ENCODE measurements at places on chromosomes 1 and 21. TPM values are rescaled to one million over a fixed set of nuclear protein-coding genes. Genes with fewer than 3 reads are reported as not detected.

- no peaks in the 10 kb centered on the region for H3K4me1 ChIP-seq
- no peaks in the 10 kb centered on the region for H3K36me3 ChIP-seq
- no peak overlapping the region for H3K4me3 ChIP-seq
- no peak overlapping the region for H3K27ac ChIP-seq
- no peak for DNase-seq
- H3K27me3 ChIP-seq: no peaks in the 10 kb centered on the region
Measured at GRCh38 chr1:3439346-3440299, 14.8 kb upstream of the ARHGEF16 start.

GRCh38 chr1:231183639-231184590 lies 22.1 kb downstream of the TRIM67 start:
- no peak for DNase-seq
- no peak overlapping the region for H3K27ac ChIP-seq
- no peaks in the 10 kb centered on the region for H3K36me3 ChIP-seq
- H3K27me3 ChIP-seq: peaks cover 26% of the 10 kb centered on the region
- H3K4me3 ChIP-seq: no peak overlapping the region
- no peaks in the 10 kb centered on the region for H3K4me1 ChIP-seq

- DNase-seq: no peak
- H3K4me1 ChIP-seq: no peaks in the 10 kb centered on the region
- H3K27me3 ChIP-seq: no peaks in the 10 kb centered on the region
Measured at GRCh38 chr1:221648201-221648600, 93.7 kb downstream of the DUSP10 start.

Gene LMOD1
- not detected for total RNA-seq

DNA sequence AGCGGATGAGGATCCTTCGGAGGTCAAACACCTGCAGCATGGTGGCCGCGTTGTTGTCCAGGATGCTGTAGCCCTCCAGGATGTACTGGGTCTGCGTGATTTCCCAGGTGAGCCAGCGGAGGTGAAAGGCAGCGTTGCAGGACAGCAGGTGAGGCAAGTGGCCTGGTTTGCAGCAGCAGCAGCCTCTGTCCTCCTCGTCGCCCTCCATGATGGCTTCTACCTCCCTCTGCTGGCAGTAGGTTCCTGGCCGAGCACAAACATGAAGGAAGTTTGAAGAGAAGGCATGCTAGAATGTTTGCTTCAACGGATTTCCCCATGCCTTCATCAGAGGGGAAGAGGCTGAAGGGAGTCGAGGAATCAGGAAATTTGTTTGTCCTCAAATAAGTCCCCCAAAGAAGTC lies 74.7 kb downstream of the NTPCR start:
- no peaks in the 10 kb centered on the region for H3K4me1 ChIP-seq
- H3K27ac ChIP-seq: no peak overlapping the region
- H3K4me3 ChIP-seq: no peak overlapping the region
- no peaks in the 10 kb centered on the region for H3K27me3 ChIP-seq
- peak; percentile 32 for DNase-seq
- peaks cover 6% of the 10 kb centered on the region for H3K36me3 ChIP-seq

Gene HHIPL2
- 0.30 TPM for total RNA-seq

Gene ZNF593OS
- total RNA-seq: not detected

- no peaks in the 10 kb centered on the region for H3K36me3 ChIP-seq
- no peak for DNase-seq
- H3K4me3 ChIP-seq: no peak overlapping the region
- H3K27ac ChIP-seq: no peak overlapping the region
Measured at GRCh38 chr1:84712276-84712874, 22.1 kb upstream of the SSX2IP start.

Gene DMBX1
- total RNA-seq: not detected

GRCh38 chr1:156448134-156448967 lies 52.2 kb downstream of the MEF2D start:
- H3K4me1 ChIP-seq: peaks cover 21% of the 10 kb centered on the region
- no peak overlapping the region for H3K4me3 ChIP-seq
- no peak overlapping the region for H3K27ac ChIP-seq
- DNase-seq: no peak
- H3K36me3 ChIP-seq: no peaks in the 10 kb centered on the region
- H3K27me3 ChIP-seq: peaks cover 11% of the 10 kb centered on the region

DNA sequence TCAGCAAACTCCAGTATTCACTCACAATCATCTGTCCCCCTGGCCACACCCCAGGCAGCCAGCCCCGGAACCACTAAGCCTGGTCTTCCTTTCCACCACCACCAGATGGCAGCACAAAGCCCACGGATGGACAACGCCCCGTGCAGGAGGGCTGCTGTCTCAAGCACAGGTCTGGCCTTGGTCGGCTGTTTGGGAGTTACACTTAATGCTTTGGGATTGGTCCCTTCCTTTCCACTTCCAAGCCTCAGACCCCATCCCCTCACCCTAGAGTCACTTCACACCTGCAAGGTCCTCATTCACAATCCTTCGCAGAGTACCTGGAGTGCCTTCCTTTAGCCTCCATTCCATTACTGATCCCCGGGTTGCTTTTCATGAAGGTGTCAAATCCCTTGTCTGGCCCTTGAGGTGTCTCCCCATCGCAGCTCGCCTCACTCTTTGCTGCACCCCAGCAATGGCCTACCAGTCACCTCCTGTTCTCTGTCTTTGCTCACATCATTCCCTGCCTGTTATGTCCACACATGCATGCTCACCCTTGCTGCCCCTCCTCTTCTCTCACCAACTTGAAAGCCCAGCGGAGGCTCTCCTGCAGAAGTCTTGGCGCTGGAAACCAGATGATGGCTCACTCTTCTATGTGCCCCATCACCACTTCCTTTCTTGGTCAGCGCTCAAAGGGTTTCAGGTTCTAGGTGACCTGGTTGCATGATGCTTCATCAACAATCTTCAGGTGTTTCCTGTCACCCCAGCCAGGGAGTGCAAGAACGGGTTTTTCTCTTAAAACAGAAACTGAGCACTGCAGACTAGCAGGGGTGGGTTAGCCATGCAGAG lies 24.9 kb upstream of the KCNA2 start:
- peaks cover 54% of the 10 kb centered on the region for H3K4me1 ChIP-seq
- no peaks in the 10 kb centered on the region for H3K27me3 ChIP-seq
- no peak overlapping the region for H3K4me3 ChIP-seq

GRCh38 chr1:179012038-179012437 lies 13.7 kb upstream of the FAM20B start:
- no peaks in the 10 kb centered on the region for H3K4me1 ChIP-seq
- H3K4me3 ChIP-seq: no peak overlapping the region
- H3K36me3 ChIP-seq: no peaks in the 10 kb centered on the region
- no peak overlapping the region for H3K27ac ChIP-seq

- peaks cover 57% of the 10 kb centered on the region for H3K4me1 ChIP-seq
- no peak for DNase-seq
- H3K27me3 ChIP-seq: no peaks in the 10 kb centered on the region
- H3K4me3 ChIP-seq: no peak overlapping the region
- H3K27ac ChIP-seq: no peak overlapping the region
Measured at GRCh38 chr1:174005032-174005431, 17.1 kb downstream of the RC3H1 start.

- H3K4me1 ChIP-seq: peaks cover 83% of the 10 kb centered on the region
- H3K27ac ChIP-seq: peak overlapping the region; percentile 43
- peaks cover 21% of the 10 kb centered on the region for H3K36me3 ChIP-seq
- peak; percentile 58 for DNase-seq
- H3K27me3 ChIP-seq: no peaks in the 10 kb centered on the region
Measured at GRCh38 chr1:39394598-39394997, 96.8 kb upstream of the BMP8A start.

DNA sequence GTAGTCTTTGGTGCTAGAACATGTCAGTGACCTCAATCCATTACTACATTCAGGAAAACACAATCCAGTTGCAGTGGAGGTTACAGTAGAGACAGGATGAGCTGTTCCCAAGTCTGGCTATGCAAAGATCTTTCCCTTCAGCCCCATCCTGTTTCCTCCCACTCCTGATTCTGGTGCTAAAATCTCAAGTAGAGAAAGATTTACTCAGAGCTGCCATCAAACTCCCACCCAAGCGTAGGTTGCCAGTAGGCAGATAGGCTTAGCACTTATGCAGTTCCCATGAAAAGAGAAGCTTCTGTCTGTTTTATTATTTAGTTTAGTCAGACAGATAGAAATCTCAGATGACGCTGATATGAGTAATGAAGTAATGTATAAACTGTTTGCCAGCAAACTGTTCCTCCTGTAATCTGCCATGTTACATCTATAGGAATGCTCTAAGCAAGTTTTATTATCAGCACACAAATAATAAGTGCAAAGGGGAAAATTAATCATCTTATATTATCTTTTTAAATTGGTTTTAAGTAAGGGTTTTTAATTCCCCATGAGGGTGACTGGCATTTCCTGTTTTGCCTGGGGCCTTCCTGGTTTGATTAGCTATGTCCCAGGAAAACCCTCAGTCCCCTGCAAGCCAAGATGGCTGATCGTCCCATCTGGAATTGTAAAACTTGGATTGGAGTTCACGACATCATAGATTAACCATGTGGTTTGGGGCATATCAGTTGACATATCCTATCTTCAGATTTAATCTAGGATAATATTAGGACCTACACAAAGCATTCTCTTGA lies 188.3 kb upstream of the PALMD start:
- H3K4me1 ChIP-seq: no peaks in the 10 kb centered on the region
- DNase-seq: no peak
- no peaks in the 10 kb centered on the region for H3K36me3 ChIP-seq
- H3K4me3 ChIP-seq: no peak overlapping the region

- H3K27me3 ChIP-seq: peaks cover 2% of the 10 kb centered on the region
- peak; percentile 41 for DNase-seq
- no peak overlapping the region for H3K4me3 ChIP-seq
- H3K36me3 ChIP-seq: no peaks in the 10 kb centered on the region
- no peaks in the 10 kb centered on the region for H3K4me1 ChIP-seq
Measured at GRCh38 chr1:20411196-20411980, 74.6 kb downstream of the CAMK2N1 start.

Gene KANK4
- total RNA-seq: not detected

GRCh38 chr1:113834716-113835115 lies 22.4 kb upstream of the RSBN1 start:
- no peak for DNase-seq
- H3K36me3 ChIP-seq: peaks cover 34% of the 10 kb centered on the region
- H3K4me3 ChIP-seq: no peak overlapping the region
- peaks cover 3% of the 10 kb centered on the region for H3K4me1 ChIP-seq
- H3K27me3 ChIP-seq: no peaks in the 10 kb centered on the region

GRCh38 chr1:220797553-220797952 lies 10.8 kb downstream of the MTARC1 start:
- H3K4me1 ChIP-seq: no peaks in the 10 kb centered on the region
- H3K4me3 ChIP-seq: no peak overlapping the region
- H3K36me3 ChIP-seq: no peaks in the 10 kb centered on the region
- no peak overlapping the region for H3K27ac ChIP-seq

GRCh38 chr1:246311461-246311860 lies 195.6 kb downstream of the SMYD3 start:
- no peaks in the 10 kb centered on the region for H3K27me3 ChIP-seq
- H3K4me1 ChIP-seq: no peaks in the 10 kb centered on the region
- no peak for DNase-seq

DNA sequence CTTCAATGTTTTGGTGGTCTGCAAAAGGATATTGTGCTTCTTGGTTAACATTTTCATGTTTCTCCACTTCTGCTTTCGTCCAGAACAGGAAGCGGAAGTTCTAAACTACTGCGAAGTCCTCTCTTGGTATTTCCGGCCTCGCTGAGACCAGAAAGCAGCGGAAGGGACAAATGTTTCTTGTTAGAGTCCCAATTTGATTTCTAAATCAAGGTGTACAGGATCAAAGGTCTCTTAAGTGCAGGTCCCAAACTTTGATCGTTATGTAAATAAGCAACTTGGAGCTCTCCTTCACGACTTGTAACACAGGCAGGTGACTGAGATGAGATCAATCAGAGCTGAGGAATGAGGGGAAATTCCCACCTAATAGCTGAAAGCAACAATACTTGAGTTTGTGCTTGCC lies 40.1 kb upstream of the HMCN1 start:
- peak; percentile 45 for DNase-seq
- no peaks in the 10 kb centered on the region for H3K27me3 ChIP-seq
- peak overlapping the region; percentile 65 for H3K4me3 ChIP-seq
- no peaks in the 10 kb centered on the region for H3K36me3 ChIP-seq

DNA sequence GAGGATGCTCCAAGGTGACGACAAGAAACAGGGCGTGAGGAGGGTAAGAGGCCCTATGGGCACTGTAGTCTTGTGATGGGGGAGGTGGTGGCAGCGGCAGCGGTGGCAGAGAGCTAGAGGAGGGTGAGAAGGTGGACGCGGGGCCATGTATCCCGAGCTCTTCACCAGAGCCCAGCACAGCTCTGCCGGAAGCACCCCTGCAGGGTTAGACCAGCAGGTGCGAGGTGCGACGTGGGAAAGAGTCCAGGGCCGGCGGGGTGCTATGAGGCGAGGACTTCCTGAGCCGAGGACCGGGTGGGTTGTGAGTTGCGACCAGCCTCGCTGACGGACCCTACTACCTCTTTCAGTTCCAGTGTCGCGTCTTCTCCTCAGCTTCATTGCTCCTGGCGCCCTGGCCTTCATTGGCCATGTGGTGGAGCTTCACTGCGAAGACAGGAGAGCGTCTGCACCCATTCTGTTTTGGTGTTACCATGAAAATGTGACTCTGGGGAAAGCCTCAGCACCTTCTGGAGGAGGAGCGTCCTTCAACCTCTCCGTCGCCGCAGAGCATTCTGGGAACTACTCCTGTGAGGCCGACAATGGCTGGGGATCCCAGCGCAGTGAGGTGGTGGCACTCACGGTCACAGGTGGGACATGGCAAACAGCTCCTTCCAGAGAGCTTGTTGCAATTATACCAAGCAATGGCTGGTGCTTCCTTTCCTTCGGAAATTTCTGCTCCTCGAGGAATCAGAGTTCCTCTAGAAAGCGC lies 67.9 kb upstream of the KIRREL1 start:
- DNase-seq: no peak
- peaks cover 2% of the 10 kb centered on the region for H3K27me3 ChIP-seq
- H3K36me3 ChIP-seq: no peaks in the 10 kb centered on the region
- H3K4me1 ChIP-seq: no peaks in the 10 kb centered on the region
- H3K4me3 ChIP-seq: no peak overlapping the region

GRCh38 chr1:85339656-85340399 lies 63.4 kb upstream of the BCL10 start:
- no peaks in the 10 kb centered on the region for H3K36me3 ChIP-seq
- H3K27ac ChIP-seq: no peak overlapping the region
- no peak for DNase-seq

Gene GBP4
- 22.9 TPM for total RNA-seq

Gene COL6A2
- total RNA-seq: 6.7 TPM

DNA sequence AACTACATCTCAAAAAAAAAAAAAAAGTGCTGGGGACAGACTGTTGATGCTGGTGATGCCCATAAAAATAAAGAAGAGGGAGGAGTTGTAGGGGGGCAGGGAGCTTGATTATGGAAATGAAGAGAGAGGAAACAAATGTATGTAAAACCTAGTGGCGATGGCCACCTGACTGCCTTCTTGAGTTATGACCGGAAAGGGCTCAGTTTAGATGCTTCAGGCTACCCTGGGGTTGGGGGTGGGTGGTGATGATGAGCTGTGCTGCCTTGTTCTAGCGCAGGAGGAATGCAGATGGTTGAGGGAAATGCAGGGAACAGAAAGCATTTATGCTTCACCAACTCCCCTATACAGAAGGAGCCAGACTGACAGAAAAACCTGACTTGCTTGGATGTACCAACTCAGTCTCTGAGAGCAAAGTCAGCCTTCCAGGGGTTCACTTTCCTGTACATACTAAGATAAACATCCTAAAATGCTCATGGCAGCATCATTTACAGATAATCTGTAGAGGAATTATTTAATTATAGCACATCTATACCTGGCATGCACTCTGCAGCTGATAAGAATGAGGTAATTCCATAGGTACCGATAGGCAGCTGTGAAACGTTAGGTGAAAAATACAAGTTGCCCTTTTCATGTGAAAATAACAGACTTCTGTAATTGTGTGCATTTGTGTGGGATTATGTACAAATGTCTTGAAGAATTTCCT lies 8.0 kb upstream of the BCAR3 start:
- H3K36me3 ChIP-seq: no peaks in the 10 kb centered on the region
- H3K27ac ChIP-seq: no peak overlapping the region
- peaks cover 21% of the 10 kb centered on the region for H3K27me3 ChIP-seq
- no peak for DNase-seq
- no peak overlapping the region for H3K4me3 ChIP-seq

Gene FCGR3B
- not detected for total RNA-seq

Gene C1orf94
- not detected for total RNA-seq

All from activated naive CD4-positive, alpha-beta T cell treated with anti-CD3 and anti-CD28 coated beads for 36 hours (primary cell).